ENCODE measurements at places on chromosomes 7 and 10. TPM values are rescaled to one million over a fixed set of nuclear protein-coding genes. Genes with fewer than 3 reads are reported as not detected.

GRCh38 chr10:72334196-72334824 lies 20.4 kb downstream of the DNAJB12 start:
- DNase-seq, result peak; percentile 49

GRCh38 chr7:68682910-68683309 lies 915.4 kb upstream of the AUTS2 start:
- DNase-seq, result no peak

DNA sequence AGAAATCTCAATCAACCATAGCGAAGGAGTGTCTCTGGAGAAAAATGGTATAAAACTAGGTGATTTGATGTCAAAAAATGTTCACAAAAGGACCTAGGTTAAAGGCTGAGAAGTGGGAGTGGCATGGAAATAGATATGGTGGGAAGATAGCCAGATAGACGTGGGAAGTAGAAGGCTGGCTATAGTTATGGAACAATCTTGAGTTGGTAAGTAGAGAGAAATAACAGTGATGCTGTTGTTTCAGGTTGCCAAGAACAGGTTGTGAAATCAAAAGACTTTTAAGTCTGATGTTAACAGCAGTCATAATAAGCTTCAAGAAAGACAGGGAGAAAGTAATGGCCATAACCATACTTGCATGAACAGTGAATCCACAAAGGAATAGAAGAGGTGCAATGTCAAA lies 106.1 kb upstream of the RSU1 start:
- no peak for DNase-seq

DNA sequence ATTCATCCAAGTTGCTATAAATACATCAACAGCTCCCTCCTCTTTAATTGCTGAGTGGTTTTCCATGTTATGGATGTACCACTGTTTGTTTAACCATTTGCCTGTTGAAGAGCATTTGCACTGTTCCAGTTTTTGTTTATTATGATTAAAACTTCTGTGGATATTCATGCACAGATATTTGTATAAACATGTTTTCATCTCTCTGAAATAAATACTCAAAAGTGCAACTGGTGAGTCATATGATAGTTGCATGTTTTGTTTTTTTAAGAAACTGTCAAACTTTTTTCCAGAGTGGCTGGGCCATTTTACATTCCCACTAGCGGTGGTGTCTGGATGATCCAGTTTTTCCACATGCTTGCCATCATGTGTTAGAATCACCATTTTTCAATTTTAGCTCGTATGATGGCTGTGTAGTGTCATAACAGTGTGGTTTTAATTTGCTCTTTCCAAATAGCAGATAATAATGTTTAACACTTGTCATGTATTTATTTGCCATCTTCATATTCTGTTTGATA lies 33.6 kb downstream of the MEOX2 start:
- DNase-seq, result no peak

DNA sequence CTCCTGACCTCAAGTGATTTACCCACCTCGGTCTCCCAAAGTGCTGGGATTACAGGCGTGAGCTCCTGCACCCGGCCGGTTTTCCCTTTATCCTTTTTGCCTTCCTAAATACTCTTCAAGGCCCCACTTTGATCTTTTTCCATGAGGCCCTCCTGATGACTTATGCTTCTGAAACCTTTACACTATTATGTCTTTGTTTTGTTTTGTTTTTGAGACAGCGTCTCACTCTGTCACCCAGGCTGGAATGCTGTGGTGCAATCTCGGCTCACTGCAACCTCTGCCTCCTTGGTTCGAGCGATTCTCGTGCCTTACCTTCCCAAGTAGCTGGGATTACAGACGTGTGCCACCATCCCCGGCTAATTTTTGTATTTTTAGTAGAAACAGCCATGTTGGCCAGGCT lies 3.8 kb downstream of the STMP1 start:
- no peak for DNase-seq

DNA sequence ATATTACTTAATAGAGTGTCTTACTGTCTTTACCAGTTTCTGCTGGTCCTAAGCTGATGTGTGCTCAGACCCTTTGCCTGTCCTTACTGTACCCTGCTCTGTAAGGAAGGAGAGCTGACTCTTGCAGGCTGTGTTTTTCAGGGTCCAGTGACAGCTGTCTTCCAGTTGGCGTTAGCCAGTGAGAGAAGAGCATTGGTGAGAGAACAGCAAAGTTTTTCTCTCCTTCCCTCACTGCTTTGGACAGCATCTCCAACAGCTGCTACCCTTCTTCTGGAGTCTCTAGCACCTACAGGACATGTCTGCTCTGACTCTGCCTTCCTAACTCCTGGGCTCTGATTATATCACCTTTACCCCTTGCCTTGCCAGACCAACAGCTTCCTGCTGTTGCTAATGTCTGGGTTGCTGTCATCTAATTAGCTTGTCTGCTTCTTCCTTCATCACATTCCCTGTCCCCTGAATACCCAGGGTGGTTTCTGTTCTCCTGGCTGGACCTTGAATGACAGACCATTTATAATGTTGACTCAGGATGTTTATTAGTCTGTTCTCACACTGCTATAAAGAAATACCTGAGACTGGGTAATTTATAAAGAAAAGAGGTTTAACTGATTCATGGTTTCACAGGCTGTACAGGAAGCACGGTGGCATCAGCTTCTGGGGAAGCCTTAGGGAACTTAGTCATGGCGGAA lies 23.5 kb upstream of the PANK1 start:
- DNase-seq, result no peak

Gene TUBB8
- total RNA-seq, result not detected

Gene TMEM176B
- 0.61 TPM for total RNA-seq

GRCh38 chr10:77671594-77672252 lies 34.1 kb upstream of the KCNMA1 start:
- no peak for DNase-seq

- DNase-seq, result no peak
Observed at GRCh38 chr10:70367195-70367796, 15.1 kb downstream of the LRRC20 start.

DNA sequence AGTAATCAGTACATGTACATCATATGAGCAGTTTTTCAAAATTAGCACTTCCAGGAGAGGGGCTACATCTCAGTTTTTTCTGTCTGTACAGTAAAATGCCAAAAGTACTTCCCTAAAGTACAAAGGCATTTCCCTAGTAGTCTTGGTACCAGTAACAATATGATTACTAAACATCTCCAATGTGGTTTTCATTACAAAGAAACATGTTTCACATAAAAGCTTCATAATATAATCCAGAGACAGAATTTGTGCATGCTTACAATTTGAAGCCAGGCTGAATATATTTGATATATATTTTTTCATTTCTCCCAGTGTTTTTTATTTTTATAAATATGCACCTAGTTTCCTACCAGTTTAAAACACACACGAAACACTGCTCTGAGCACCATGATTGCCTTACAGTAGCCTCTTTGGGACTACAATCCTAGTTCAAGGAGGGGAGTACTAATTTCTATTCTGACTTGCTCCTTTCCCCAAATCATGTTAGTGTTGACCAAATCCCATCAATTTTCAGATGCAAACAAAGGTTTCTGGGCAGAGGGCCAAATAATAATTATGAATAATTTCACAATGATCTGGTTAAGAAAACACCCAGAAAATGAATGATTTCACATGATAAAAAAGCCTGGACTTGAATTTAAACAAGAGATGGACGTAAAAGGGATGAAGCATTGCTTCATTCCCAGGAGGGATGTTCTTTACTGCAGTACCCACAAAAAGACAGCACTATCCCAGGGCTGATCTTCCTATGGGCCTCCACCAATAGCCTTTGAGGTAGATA lies 201.3 kb downstream of the SLC25A13 start:
- no peak for DNase-seq

- no peak for DNase-seq
Observed at GRCh38 chr7:141685285-141686023, 16.5 kb downstream of the DENND11 start.

All from activated naive CD8-positive, alpha-beta T cell treated with anti-CD3 and anti-CD28 coated beads, Interleukin-2, amount 10 ng/mL, durations not matched to agents 7 days and 5 days (primary cell).